T follicular helper cell (primary cell): ENCODE measurements at places on chromosomes 12 and 14.

- DNase-seq, result no peak
Measured at GRCh38 chr12:128783129-128783574, 40.6 kb downstream of the SLC15A4 start.

- DNase-seq, result no peak
Measured at GRCh38 chr12:15545334-15545733, 223.0 kb downstream of the PTPRO start.

DNA sequence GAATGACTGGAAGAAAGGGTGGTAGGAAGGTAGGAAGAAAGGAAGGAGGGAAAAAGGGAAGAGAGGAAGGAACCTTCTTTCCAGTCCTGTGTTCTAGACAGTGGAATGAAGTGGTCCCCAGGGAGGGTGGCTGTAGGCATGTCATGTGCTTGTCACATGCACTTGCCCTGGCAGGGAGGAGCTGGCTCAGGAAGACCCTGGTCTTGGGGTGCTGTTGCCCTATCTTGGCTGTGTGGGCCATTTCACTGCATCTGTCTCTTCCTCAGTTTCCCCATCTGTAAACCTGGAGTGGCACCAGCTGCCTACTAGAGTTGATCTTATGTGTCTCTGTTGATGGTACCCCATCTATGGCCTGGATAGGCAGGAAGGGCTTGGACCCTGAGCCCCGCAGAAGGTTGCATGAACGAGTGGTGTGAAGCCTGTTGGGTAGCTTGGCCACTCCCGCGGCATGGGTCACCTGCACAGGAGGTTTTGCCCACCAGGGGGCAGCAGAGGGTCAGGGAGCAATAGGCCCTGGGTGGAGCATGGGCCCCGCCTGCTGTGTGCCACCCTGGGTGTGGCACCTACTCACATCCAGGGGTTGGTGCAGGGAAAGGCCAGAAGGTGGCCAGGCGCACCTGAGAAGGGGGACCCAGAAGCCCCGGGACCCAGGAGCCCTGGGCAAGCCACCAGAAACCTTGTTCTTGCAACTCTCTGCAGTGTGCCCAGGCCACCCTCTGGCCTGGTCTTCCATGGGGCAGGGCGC, 25.1 kb downstream of the MEG3 start:
- DNase-seq, result peak; percentile 61

DNA sequence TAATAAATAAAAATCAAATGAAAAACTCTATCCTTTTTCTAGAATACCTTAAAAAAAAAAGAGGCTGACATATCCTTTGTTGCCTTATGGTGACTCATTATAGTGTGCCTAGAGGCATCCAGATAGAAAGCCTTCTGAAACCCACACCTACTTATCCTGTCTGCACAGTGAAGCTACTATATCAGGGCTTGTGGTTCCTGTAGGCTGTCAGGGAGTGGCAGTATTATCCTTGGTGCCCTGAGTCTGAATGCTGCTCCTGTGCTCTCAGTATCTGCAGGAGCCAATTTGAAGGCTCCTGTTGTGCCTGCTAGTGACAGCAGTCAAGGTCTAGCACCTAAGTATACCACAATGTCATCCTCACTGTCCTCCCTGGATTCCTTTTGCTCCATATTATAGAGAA, 168.4 kb upstream of the AVPR1A start:
- DNase-seq, result no peak

DNA sequence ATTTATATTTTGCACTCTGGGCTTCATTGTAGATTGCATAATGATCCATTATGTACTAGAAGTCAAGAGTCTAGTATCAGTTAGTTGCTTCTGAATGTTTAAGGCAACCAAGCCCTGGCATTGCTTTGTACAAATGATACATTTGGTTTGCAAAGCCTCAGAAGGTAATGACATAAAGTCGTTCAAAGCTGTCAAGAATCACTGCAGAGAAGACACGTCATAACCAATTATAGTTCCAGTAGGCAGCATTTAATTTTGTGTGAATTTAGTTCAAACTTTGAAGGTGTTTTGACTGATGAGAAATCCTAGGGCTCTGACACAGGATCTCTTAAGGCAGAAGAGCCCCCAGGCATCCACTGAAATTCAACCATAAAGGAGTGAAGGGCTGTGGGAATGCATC, 163.0 kb upstream of the KRR1 start:
- DNase-seq, result no peak

- DNase-seq, result no peak
Measured at GRCh38 chr14:73785336-73785833, 66.2 kb upstream of the PTGR2 start.

DNA sequence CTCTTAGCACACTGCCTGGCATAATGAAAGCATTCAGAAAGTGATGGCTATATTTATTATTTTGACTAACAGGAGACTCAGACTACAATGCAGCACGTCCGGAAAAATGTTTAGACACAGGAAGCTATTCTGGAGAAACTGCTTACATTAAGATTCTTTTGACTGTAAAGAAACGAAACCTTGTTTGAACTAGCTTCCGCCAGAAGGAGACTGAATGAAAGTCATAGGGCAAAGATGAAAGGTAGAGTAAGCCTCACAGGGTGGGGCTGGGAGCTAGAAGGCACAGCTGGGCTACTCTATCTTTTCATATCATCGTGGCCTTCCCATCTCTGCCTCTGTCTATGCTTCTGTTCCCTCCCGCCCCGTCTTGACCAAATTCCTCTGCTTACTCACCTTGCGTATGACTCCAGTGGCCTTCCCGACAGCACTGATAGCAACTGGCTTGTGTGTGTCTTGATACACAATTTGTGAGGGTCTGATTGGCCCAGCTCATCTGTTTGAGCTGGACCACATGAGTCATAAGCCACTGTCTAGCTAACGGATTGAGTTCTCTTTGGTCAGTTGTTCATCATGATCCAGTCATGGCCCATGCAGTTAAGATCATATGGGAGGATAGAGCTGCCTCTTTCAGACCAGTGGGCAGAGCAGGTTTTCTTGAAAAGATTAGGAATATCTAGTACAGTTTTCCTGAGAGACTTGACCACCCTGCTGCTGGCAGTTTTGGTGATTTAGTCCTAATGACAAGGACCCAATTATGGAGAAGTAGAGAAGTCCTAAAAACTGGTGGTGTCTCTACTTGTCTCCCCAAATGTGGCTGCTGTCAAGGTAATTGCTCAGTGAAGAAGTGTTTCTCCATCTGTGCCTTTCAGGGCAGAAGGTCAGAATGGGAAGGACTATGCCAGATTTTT, 151.5 kb upstream of the SLC38A2 start:
- peak; percentile 9 for DNase-seq

- DNase-seq, result no peak
Measured at GRCh38 chr12:122516544-122517361, 10.0 kb downstream of the RSRC2 start.

- DNase-seq, result no peak
Measured at GRCh38 chr12:114735011-114735410, 51.0 kb upstream of the TBX3 start.

GRCh38 chr12:51911307-51911706, 4.0 kb downstream of the ACVRL1 start:
- DNase-seq, result no peak

DNA sequence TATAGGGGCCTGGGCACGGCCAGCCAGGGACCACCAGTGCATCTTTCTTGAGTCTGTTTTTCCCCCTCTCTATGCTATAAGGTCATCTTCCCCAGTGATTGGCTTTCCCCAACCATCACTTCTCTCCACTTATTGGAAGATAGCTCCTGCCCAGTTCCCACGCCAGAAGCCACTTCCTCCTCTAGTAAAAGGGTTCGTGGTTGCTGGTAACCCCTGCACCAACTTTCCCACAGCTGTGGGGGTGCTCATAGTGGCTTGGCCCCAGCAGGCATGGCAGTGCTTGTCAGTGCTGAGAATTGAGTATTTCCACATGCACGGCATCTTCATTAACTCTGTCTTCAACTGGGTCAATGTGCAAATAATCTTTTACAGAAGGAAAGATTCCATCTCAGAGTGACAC, 215.4 kb downstream of the FOXN3 start:
- DNase-seq, result no peak

- no peak for DNase-seq
Measured at GRCh38 chr12:78494911-78495310, 369.7 kb upstream of the SYT1 start.

- no peak for DNase-seq
Measured at GRCh38 chr12:52834727-52835001, 553 bp upstream of the KRT79 start.

GRCh38 chr12:90978117-90978770, 23.3 kb upstream of the CCER1 start:
- no peak for DNase-seq

- DNase-seq, result no peak
Measured at GRCh38 chr14:105118646-105119407, 49.7 kb downstream of the JAG2 start.

GRCh38 chr12:31951008-31951407, 8.2 kb upstream of the RESF1 start:
- no peak for DNase-seq

DNA sequence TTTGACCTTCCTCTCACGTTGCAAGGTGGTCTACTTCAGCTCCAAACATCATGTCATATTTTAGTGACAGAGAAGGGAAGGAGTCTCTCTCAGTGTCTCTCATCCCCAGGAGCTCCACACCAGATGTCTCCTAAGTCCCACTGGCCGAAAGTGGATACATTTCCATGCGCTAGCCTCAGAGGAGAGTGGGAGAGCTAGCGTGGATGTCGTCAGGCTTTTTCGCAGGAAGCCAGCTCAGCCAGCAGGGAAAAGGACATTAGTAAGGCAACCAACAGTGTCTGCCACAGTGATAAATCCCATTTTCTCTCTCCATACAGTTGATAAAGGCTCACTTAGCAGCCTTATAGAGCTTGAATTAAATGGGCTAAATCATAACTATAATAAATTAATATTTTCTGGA, 155.7 kb downstream of the PELI2 start:
- DNase-seq, result no peak

GRCh38 chr14:61484826-61485584, 163.6 kb downstream of the PRKCH start:
- DNase-seq, result no peak

DNA sequence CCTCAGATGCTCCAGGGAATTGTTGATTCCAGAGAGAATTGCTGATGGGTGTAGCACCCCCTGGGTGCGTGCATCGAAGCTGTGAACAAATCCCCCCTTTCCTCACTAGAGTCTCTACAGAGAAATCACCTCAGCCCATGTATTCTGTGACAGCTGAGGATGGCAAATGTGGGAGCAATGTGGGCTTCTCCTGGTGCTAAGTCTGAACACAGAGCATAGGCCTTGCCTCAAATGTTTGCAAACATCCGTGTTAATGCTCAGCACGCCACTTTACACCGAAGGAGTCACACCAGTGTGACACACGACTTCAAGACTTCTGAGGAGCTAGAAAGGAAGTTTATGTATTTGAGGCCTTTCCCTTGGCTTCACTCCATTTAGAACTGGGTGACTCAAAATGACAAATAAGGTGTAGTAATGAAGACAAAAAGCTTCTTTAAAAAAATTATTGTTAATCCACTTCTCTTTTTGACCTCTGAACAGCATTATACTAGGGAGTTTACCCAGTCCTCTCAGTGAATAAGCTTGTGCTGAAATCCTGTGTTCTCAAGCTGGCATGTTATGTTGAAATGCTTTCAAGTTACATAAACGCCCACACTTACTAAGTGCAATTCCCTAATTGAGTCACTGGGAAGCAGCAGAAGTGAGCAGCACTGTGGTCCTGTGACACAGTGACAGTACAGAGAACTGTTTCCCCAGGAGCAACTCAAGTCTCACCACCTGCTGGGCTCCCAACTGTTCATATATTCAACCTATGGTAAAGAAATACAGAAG, 92.9 kb downstream of the FAR2 start:
- DNase-seq, result no peak

DNA sequence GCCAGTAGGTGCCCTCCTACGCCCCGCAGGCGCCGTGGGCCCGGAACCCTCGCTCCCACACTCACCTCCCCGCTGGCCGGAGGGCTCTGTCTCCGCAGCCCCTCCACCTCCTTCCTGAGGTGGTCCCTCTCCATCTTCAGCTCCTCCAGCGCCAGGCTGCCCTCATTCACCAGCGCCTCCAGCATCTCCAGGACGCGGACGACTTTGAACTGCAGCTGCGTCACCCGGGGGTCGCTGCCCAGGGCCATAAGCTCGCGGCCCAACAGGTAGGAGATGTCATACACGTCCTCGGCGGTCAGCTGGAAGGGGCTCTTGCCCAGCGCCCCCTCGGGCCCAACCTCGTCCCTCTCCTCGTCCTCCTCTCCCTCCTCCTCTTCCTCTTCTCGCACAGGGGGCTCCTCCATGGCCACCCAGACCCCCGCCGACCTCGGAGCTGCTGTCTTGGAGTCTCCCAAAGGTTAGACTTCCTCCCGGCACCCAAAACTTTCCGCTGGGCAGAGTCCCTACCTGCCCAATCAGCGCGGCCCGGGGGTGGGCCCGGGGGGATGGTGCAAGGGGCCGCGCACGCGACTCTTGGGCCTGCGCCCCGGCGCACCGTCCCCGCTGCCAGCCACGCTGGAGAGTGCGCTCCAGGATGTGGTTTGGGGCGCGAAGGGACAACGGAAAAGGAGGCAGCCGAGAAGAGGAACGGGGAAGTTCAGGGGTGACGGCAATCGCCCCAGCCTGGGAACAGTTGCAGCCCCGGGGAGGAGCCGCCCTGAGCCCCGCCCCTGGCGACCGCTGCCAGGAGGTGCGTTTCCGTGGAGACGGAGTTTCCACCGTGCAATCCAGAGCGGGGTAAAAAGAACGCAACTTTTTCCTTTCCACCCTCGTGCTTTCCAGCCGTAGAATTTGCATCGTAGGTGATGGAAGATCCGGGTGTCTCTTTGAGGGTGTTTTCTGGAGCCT, at the start of gene RILPL2:
TSS of gene RILPL2 (minus strand) at position 668 of the 948 bp plus-strand sequence. CDS start at position 404, 264 bp downstream.
- DNase-seq, result peak; percentile 92

DNA sequence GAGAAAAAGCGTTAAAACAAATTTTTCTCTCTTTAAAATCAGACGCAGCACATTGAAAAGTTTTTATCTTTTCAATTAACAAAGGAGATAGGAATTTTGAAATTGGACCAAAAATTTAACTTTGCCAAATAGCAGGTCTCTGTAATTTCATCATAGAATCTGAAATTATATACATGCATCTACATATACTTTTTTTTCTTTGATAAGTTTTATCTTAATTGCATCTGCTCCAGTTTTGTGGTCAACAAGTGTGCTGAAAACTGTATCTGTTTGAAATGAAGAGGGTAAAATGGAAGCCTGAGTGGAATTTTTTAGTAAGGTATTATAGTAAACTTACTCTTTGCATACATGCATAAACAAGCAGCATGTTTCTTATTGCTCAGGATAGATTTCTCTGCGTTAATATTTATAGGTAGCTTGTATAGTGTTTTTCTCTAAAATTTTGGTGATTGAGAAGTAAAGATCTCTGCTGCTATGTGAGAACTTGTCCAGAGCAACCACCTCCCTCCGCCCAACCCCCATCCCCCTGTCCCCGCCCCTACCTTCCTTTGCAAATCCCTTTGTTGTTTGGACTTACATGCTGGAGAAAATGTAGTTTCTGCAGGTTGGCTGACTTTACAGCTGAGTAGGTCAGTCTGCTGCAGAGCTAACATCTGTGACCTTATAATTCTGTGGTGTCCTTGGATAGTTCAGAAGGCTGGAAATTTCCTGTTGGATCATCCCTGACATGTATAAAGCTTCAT, 64.6 kb downstream of the VRK1 start:
- DNase-seq, result no peak

GRCh38 chr14:24123424-24124417, 6.7 kb upstream of the FITM1 start:
- DNase-seq, result no peak
